NCI-H524 treated with DMSO at 0.1 percent for 48 hours (cell line): ENCODE measurements at places on chromosomes 13 and 19.

DNA sequence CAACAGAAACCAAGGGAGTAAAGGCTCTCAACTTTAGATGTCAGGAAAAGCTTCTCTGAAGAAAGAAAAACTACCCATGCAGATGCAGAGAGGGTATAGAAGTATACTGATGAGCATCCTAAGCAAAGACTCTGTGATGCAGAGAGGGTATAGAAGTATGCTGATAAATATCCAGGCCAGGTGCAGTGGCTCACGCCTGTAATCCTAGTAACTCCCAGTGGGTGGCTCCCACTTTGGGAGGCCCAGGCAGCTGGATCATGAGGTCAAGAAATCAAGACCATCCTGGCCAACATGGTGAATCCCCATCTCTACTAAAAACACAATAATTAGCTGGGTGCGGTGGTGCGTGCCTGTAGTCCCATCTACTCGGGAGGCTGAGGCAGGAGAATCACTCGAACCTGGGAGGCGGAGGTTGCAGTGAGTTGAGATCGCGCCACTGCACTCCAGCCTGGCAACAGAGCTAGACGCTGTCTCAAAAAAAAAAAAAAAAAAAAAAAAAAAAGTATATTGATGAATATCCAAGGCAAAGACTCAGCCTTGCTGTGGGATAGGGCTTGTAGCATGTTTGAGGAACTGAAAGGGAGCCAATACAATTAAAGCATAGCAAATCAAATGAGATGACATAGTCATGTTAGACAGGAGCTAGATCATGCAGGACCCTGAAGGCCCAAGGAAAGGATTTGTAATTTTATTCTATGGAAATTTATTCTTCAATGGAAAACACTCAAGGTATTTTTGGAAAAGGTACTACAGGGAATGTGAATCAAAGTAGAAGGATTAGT, 14.9 kb downstream of the UBL3 start:
- no peak for DNase-seq

GRCh38 chr19:2575734-2576481, 100.0 kb downstream of the GADD45B start:
- no peak for DNase-seq

DNA sequence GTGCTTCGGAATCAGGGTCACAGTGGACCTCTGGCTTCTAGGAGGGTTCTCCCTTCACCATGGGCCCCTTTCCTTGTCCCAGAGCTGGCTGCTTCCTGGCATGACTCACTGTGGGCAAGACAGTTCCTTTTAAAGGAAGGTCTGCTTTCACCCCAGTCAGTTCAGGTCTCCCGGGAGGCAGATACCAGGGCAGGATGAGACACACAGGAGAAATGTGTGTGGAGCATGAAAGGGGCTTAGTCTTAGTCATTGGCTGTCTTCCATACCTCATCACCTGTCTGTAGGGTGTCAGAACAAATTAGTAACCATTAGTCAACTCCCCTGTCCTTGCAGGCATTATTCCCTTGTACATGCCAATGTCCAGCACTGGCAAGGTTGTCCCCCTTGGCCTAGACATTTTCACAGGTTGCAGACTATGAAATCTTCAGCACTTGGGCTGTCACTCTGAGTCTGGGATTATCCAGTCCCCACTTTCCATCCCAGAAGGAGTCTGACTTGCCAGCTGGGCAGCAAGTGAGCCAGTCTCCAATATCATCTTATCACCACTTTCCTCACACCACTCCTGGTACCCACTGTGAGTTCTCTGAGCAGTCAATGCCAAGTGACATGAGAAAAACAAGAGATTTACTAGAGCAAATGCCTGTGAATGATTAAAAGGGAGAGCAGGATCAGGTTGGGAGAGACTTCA, 76.8 kb upstream of the MEDAG start:
- no peak for DNase-seq

GRCh38 chr13:104694397-104694796, 1628.2 kb upstream of the SLC10A2 start:
- DNase-seq = no peak

- DNase-seq = no peak
Observed at GRCh38 chr13:114062341-114062740, 70.1 kb downstream of the RASA3 start.

DNA sequence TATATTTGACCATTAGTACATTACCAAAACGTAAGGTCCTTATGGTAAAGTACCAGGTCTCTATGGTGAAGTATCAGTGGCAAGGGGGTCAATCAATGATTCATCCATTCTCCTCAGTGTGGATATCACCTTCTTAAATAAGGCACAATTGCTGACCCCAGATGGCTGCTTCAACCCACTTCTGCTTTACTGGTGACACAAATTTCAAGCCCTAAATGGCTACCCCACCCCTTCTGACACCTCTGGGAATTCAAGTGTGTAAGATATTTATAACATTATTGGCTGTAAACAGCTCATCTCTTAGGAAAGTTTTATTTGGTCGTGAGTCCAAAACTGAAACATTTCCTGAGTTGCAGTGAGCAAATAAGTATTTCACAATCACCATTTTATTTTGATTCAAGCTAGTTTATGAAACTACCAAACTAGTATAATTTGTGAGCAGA, 7.9 kb upstream of the WBP4 start:
- DNase-seq = no peak

DNA sequence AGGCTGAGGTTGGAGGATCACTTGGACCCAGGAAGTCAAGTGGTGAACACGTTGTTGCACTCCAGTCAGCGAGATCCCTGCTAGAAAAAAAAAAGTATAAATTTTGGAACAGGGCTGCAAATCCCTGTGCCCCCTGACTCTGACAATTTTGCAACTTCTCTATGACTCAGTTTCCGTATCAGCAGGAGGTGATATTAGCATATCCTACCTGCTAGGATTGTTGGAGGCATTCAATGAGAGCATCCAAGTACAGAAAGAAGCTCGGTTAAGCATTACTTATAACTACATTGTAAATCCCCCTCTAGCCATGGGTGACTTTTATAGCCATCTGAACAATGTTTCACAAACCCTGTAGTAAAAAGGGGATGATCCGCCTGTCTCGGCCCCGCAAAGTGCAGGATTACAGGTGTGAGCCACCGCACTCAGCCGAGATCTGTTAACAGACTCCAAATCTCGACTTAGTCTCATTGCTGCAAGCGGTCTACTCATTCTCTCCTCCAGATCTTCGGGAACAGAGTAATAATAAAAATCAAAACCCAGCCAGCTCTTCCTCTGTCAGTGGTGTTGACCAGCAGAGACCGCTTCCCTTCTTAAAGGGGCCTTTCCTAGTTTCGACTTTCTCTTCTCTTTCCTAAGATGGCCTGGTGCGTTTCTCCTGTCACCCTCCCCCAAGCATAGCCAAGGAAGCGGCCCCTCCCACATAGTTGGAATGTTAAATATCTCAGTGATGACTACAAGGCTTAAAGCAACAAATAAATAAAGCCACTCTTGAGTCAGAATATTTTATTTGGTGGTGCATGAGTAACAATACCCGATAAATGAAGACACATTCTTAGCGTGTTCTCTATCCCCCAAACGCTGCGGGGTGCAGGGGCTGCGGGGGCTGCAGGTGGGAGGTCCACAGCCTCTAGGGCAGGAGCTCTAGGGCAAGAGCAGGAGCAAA, 10.3 kb upstream of the BICRA start:
- DNase-seq = no peak

- no peak for DNase-seq
Observed at GRCh38 chr19:58001895-58002369, 688 bp downstream of the ZNF606 start.
